Fibroblast of skin of right quadriceps (primary cell): ENCODE measurements at places on chromosomes 5 and 9.

GRCh38 chr9:134546246-134546731, 95.3 kb upstream of the COL5A1 start:
- DNase-seq: peak; percentile 94

- no peak for DNase-seq
Observed at GRCh38 chr5:52943285-52943684, 45.9 kb upstream of the ITGA2 start.

GRCh38 chr9:113879911-113880310, 3.8 kb downstream of the ZNF618 start:
- DNase-seq: peak; percentile 60

DNA sequence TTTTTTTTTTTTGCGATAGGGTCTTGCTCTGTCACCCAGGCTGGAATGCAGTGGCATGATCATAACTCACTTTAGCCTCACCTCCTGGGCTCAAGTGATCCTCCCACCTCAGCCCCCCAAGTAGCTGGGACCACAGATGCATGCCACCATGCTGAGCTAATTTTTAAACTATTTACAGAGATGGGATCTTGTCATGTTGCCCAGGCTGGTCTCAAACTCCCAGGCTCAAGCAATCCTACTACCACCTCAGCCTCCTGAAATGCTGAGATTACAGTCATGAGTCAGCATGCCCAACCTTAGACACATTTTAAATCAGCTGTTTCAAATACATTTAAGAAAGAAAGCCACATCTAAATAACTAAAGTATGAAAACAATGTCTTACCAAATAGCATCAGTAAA, 439.0 kb downstream of the EBF1 start:
- peak; percentile 84 for DNase-seq

- DNase-seq: no peak
Observed at GRCh38 chr5:30147976-30148375, 1045.5 kb upstream of the CDH6 start.

DNA sequence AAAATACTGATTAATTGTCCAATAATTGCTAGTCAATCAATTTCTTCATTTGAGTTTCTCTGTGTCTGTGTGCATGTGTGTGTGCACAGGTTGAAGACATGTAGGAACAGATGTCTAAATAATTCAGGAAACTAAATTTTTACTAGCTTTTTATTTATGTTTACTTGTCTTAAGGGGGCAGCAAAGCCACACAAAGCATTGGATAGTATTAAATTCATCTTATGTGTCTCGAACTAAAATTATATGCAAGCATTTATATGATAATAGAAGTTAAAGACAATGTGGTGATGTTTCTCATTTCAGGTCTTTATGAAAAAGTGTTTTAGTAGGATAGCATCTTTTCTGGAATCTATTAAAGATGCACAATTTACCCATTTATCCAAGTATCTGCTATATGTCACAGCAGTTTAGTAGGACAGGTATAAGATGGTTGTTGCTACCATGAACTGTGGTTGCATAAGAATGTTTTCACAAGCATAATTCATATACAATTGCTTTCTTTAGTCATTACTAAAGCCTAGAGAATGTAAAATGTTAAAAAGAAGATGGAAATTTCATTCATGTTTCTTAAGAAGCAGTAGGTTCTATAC, 784.6 kb upstream of the NUDT12 start:
- peak; percentile 33 for DNase-seq

DNA sequence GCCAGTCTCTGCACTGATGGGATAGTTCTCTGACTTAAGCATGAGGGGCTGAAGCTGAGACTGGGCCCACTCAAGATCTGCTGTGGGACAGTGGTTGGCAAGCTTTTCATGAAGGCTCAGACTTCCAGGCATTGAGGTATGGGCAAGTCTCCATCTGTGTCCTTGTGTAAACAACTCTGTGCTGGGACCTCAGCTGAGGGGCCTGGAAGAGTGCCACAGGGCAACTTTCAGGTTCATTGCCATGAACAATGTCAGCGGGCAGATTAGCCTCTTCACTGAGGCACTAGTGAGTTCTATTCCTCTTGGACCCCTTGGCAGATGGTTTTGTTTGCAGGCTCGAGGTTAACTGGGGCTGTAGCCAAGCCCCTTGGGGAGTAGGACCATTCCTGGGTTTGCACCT, 127.1 kb downstream of the MRPS30 start:
- DNase-seq: no peak

GRCh38 chr5:168770036-168770498, 190.9 kb upstream of the PANK3 start:
- peak; percentile 52 for DNase-seq

DNA sequence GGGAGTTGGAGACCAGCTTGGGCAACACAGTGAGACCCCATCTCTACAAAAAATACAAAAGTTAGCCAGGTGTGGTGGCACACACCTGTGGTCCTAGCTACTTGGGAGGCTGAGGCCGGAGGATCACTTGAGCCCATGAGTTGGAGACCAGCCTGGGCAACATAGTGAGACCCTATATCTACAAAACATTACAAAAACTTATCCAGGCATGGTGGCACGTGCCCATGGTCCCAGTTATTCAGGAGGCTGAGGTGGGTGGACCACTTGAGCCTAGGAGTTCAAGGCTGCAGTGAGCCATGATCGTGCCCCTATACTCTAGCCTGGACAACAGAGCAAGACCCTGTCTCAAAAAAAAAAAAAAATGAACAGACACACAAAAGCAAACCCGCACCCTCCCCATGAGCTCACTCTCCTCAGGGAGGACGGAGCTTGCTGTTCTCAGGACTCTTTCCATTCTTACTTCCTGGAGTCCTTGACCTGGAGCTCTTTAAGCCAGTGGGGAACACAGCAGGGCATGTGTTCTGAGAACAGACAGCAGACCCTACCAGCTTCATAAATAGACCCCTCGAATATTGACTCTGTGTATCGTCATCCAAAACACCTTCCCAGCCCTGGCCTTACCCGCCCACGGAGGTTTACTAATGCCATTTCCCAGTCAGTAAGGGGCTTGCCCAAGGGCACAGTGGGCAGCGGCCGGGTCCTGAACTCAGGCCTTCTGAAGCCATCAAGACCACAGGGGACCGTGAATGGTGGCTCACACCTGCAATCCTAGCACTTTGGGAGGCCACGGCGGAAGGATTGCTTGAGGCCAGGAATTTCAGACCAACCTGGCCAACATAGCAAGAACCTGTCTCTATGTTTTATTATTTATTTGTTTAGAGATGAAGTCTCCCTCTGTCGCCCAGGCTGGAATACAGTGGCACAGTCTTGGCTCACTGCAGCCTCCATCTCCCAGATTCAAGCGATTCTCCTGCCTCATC, 11.1 kb downstream of the PTGES2 start:
- DNase-seq: no peak

DNA sequence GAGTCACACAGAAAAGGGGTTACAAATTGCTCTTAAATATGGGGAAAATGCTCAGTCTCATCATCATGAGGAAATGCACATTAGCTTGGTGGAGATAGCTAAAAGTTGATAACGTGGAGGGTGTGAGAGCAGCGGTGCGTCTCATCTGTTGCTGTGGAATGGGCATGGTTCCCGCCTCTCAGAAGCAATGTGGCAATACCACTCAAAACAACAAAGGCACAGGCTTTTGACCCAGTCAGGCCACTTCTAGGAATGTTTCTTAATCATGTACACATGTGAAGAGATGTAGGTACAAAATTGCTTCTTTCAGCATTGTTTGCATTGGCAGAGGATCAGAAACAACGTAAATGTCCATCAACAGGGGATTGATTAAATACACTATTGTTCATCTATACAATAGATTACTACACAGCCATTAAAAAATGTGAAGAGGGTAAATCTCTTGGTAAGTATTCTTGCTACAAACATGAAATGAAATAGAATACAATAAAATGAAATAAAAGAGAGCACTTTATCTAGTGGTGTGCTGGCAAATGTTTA, 212.6 kb upstream of the MSX2 start:
- no peak for DNase-seq

- DNase-seq: no peak
Observed at GRCh38 chr9:123536455-123536868, 180.5 kb downstream of the CRB2 start.

GRCh38 chr9:121564504-121565260, 65.0 kb upstream of the GGTA1 start:
- DNase-seq: no peak

DNA sequence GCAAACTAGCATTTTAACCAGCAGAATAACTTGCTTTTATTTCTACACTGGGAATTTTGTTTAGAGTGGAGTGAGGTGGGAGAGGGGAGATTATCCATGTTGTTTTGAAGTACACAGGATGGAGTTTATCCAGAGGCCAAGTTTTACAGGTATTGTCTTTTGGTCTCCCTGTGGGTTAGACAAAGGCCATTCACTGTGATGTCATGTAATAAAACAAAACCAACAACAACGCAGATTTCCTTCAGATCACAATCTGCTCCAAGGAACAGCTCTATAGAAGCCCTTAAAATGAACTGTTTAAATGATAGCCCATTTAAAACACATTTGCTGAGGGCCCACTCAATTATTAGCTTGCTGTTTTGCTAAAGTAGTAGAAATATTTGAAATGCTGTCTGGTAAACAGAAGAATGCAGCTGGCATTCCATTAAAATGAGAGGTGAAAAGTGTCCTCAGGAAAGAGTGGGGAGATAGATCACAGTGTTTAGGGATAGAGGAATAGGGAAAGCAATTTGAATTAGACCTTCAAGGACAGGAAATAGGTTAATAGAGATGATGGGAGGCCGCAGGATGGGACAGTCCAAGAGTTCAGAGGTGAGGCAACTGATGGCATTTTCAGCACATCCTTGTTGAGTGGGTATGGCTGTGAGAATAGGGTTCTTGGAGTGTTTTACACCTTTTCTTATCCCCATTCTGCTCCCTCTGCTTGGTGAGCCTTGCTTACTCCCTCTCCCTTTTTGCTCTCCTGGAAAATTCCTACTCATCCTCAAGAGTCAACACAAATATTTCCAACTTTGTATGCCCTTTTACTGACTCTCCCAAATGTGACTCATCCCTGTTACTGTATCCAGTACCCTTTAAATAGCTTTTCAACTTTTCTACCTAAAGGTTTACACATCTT, 140.1 kb upstream of the NR3C1 start:
- DNase-seq: peak; percentile 80

DNA sequence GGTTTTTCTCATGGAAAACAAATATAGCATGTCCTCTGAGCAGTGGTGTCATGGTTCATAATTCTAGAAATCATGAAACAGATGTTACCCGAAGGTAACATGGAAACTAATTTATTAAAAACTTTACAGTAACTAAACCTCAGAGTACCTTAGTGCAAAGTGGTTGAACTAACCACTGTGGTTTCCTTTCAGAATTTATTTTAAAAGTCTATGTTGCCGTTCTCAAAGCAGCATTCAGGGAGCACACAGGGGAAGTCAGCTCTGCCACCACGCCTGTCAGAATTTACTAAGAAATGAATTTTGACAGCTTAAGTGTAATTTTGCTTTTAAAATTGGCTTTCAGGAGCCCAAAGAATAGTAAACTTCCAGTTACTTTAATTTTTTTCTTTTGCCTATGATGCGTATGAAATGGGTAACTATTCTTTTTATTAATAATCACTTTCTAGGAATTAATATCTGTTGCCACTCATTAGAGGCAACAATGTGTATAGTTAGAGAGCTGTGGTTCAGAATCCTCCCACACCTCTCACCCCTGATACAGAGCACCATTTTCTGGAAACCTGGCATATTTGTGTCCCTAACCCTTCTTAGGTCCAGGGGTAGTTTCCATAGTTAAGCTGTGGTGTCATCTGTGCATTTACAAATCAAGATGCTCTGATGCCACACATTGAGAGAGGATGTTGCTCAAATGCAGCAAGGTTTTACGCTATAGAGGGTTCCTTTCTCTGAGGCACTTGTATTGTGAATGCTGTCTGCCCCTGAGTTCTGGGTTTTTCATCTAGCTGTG, 202.6 kb downstream of the ZSWIM6 start:
- DNase-seq: no peak

DNA sequence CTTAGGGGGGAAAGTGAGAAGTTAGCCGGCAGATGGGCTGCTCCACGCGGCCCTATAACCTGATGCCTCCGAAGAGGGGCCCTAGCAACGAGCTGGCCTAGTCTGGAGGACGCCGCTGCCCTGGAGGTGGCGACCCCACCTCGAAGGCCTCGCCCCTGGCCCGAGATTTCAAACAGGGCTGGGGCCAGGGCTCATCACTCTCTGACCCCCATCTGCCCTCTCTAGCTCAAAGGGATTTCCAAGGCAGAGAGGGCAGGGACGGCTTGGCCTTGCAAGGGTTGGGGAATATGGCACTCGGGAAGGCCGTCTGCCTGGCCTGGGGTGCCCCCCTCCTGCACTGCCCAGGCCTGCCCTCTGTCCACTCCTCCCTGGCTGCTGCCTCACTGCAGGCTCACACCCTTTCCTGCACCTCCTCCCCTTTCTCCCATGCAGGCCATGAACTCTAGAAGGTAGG, 25.5 kb upstream of the TIFAB start:
- no peak for DNase-seq

- no peak for DNase-seq
Observed at GRCh38 chr5:149156435-149157083, 15.3 kb downstream of the ABLIM3 start.

DNA sequence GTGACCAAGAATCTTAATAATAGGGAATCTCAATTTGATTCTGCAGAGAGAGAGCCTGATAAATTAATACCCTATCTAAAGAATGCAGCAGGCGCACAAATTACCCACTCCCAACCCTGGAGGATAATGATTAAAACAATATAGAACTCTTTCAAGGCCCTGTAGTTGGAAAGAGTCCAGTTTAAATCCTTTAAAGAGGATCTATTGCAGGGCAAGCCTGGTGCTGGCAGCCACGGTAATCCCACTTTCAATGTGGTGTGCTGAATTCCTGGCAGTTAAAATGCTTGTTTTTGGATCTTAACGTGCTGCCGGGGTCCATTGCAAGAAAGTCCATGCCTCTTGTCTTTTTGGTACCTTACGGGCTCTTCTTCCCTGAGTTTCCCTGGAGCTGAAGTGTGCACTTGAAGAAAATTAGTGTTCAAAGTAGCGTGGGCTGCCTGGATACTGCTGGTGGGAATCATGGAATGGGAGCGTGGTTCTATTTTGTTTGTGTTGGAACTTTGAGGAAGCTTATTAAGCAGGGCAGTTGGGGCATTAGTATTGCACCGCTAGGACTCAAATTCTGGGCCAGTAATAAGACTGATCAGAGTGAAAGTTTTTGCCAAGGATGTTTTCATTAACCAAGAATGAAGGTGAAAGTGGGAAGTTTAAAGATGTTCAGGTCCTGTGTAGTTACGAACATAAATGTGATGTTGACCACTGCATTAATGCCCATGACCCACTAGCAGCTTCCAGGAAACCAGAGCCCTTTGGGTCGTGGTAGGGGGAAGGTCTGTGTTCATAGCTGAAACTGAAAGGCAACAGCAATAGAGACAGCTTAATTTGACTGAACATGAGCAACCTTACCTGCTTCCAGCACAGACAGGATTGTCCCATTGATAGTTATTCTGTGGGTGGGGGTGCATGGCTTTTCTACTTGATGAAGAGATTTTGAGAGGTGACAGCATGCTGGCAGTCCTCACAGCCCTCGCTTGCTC, 20.8 kb downstream of the MARCHF6 start:
- no peak for DNase-seq

GRCh38 chr5:124825250-124825982, 79.0 kb upstream of the ZNF608 start:
- no peak for DNase-seq

DNA sequence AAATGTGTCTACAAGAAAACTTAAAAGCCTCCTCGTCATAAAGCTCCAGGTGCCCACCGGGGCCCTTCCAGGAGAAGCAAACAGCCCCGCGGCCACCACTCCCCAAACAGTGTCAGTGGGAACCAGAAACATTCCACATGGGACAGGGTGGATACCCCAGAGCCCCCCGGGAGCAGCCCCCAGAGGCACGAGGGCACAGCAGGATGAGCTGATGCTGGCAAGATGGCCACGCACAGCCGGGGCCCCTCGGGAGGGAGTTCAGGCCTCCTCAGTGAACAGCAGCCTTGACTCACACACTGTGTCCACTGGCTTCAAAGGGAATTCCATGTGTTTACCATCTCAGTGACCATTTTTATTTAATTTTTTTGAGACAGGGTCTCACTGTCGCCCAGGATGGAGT, 10.5 kb downstream of the EXD3 start:
- DNase-seq: no peak
